ENCODE measurements at places on chromosomes 4 and X.

GRCh38 chr4:98993419-98994071 is 2.0 kb upstream of the METAP1 start:
- DNase-seq: no peak

GRCh38 chr4:13164783-13165331 is 319.3 kb downstream of the RAB28 start:
- no peak for DNase-seq

DNA sequence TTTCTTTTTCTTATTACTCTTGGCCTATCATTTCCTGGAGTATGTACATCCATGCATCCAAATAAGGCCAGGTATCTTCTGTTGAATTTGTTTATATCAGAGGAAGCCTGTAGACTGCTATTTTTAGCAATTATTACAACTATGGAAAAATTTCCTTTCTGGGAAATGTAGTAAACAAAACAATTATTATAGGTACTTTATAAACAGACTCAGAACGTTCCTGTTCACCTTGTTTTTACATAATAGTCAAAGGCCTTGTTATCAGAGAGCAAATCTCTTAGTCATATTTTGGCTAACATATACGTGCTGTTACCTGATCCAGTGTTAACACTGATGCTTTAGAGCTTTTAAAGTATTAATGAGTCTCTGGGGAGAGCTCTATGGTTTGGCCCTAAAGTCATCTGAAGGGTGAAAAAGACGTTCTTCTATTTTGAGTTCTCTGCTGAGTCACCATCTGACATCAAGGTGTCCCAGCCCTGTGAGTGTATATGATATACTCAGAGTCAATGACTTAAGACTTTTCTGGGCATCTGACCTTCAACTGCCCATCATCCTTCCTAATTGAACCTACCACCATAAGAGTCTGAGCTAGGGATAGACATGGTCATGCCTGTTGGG is 7.3 kb downstream of the SPARCL1 start:
- no peak for DNase-seq

DNA sequence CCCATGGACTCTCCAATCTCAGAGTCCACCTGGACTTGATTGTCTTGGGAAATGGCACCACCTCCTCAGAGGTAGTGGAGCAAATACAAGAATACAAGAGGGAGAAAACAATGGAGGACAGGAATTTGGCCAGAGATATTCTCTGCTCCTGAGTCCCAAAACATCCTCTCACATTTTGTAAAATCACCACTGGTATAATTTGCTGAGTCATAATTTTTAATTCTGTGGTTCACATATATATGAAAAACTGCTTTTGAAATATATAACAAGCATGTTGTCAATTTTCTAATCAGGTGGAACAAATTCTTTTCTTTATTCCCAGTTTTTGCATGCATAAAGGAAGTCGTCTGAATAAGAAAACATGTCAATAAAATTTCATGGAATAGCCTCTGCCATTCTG is 356.1 kb downstream of the AFF2 start:
- no peak for DNase-seq

DNA sequence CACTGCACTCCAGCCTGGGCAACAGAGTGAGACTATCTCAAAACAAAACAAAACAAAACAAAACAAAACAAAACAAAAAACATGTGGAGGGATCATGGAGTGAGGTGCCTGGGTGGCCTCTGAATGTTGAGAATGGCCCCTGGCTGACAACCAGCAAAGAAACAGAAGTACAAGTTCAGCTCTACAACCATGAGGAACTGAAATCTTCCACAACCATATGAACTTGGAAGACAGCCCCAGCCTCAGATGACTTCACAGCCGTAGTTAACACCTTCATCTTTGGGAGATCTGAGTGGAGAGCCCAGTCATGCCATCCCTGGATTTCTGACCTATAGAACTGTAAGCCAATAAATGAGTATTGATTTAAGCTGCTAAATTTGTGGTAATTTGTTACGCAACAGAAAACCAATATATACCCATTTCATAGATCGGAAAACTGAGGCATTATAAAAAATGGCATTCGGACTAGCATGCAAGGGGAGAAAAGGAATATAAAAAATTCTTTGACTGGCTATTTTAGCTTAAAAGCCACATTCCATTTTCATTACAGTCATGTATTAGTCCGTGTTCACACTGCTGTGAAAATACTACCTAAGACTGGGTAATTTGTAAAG is 138.7 kb upstream of the RAPGEF2 start:
- no peak for DNase-seq

- DNase-seq: no peak
Observed at GRCh38 chr4:46404981-46405380, 15.1 kb upstream of the GABRA2 start.

GRCh38 chr4:175971388-175972179 is 94.1 kb upstream of the WDR17 start:
- DNase-seq: no peak

- DNase-seq: no peak
Observed at GRCh38 chr4:3660928-3661515, 105.2 kb upstream of the ADRA2C start.

- DNase-seq: no peak
Observed at GRCh38 chrX:130343411-130343810, 3.7 kb downstream of the SLC25A14 start.

- DNase-seq: peak; percentile 2
Observed at GRCh38 chrX:3143043-3143799, 102.0 kb downstream of the ARSF start.

- DNase-seq: no peak
Observed at GRCh38 chr4:182862141-182862875, 54.9 kb downstream of the DCTD start.

DNA sequence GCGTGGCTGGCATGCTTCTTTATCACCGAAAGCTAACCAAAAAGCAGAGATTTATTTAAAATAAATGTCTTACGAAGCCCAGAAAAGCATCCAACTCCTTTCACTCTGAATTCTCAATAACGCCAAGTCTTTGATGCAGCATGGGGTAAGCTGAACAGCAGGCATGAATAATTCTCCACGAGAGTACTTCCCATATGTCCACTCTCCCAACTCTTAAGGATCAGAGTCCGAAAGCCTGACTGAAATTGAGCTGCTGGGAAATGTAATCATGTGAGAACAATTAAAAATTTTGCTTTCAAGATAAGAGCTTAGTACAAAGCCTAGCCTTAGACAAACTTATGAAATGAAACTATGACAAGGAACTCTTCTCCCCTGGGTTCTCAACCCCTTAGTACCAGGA is 7.5 kb upstream of the SLC39A8 start:
- DNase-seq: no peak

DNA sequence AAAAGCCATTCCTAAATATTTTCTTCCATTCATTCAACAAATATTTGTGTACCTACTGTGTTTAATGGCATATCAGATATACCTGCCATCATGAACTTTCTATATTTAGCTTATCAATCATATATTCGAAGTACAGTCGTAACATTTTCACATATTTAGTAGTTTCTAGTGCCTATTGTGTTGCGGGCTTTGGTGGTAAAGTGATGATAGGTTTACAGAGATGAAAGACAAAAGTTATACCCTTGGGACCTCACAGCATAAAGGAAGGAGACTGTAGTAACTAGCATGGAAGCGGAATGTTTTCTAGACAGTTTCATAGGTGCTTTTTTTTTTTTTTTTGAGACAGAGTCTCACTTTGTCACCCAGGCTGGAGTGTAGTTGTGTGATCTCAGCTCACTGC is 39.5 kb downstream of the RBPJ start:
- no peak for DNase-seq

GRCh38 chr4:89324671-89325070 is 17.1 kb upstream of the GPRIN3 start:
- DNase-seq: no peak

- no peak for DNase-seq
Observed at GRCh38 chr4:6695660-6696610, 2.3 kb downstream of the S100P start.

DNA sequence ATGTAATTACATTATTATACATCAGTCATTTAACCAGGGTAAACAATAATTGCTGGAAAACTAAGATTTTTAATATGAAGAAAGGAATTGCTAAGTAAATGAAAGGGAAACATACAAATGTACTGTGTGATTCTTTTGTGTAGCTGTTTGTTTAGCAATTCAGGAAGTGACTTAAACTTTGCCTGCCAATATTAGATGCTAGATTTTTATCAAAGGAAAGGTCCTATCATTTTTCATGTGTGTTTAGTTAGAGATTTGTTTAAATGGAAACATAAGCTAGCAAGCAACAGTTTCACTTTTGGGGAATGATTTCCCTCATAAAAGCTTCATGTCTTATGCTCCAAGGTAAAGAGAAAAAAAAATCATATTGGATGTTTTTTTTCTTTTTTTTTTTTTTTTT is 95.1 kb upstream of the LIMCH1 start:
- no peak for DNase-seq

DNA sequence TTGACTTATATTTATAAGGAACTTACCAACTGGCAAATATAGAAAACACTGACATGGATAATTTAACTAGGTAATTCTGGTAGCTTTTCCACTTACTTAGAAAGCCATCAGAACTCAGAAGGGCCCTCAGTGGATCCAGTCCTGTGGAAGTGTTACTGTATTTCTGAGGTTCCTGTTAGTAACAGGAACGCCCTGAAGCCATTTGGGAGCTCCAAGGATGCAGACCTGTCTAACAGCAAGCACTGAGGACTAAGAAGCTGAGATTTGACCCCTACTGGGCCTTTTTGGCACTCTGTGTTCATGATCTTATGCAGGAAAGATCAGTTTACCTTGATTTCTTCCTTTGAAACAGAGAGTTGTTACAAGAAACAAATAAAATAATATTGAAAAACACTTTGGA is 46.0 kb upstream of the TLL1 start:
- no peak for DNase-seq

DNA sequence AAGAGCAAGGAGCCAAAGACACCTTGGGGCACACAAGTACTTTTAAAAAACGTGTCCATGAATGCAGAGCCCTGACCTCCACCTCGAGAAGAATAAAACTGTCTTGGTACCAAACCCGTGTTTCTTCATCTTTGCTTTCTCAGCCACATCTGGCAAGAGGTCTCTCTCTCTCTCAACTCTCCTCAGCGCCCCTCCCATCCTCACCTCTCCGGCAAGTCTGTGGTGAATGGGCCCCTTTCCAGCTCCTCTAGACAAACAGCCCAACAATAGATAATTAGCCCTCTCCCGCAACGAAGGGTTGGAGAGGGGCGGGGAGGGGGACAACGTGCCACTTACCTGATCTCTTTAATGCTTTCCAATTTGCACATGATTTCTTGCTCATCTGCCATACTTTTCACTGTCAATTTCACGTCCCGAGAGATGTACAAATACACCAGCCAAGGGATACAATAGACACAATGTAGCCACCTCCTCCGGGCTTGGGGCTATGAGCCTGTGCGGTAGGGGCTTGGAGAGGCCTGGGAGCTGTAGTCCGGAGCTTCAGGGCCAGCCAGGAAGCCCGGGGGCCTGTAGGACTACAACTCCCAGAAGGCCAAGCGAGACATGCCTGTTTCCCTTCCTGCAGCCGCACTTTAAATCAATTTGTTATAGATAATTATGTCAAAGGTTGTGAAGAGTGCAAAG is at the start of gene ZC4H2:
TSS of gene ZC4H2 (minus strand) at position 462 of the 684 bp plus-strand sequence. CDS start at position 389, 73 bp downstream.
- DNase-seq: peak; percentile 69

DNA sequence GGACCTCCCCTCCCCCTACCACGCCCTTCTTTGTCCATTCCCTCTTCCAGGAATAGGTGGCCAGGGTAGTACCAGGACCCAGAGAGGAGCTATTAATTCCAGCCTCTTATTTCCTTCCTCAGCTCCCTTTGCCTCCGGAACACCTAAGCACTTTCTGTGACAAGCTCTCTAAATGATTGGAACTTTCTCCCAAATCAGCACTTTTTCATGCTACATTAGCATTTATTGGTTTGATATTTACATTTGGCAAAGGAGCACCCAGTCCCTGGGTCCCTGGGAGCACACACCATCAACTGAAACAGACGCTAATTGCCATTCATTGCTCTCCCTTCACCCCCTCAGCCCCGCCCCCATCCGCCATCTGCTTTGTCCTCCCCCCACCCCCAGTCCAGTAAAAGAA is 182.0 kb upstream of the BCOR start:
- DNase-seq: no peak

DNA sequence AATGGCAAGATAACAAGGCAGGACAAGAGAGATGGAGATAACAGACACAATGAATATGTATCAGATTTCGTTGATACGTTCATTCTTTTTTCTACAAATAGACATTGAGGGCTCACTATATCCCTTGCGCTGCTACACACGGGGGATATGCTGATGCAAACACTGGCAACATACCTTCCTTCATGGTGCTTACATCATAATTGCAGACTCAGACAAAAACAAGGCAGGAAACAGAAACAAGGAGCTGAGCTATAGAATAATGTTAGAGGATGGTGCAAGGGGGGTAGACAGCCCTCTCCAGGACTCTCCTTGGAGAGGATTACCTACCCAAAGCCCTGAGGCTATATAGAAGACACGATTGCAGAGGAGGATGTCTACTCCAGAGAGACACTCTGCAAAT is 1069.5 kb downstream of the DMD start:
- no peak for DNase-seq
